ENCODE measurements at places on chromosomes 13 and 19.

DNA sequence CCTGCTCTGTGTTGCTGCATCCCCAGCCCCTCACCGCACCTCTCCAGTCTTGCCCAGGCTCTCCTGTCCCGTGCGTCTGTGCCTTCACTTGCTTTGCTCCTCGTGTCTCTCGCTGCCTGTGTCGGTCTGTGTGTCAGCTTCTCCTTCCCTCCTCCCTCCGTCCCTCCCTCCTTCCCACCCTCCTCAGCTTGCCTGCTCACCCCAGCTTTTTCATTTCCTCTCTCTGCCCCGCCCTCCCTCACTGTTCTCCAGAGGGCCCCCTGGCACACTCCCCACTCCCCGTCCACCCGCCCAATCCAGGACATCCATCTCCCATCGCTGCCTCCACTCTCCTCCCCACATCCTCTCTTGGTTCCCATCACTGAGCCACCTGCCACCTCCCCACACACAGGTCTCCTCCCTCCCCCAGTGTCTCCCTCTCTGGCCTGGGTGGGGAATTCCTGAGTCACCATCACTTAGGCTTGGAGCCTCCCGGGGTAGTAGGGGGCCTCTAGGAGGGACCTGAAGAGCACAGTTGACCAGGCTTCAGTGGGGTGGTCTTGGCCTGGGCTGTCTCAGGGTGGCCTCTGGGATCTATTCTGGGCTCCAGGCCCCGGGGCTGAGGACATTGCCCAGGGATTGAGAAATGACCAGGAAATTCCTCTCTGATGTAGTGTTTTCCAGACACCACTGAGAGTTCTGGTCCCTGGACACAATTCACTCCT lies at the start of gene PTGIR:
PTGIR (minus strand) TSS at position 132 of the 704 bp plus-strand sequence. CDS start 864 bp downstream, outside the sequence.
- DNase-seq = peak; percentile 39

DNA sequence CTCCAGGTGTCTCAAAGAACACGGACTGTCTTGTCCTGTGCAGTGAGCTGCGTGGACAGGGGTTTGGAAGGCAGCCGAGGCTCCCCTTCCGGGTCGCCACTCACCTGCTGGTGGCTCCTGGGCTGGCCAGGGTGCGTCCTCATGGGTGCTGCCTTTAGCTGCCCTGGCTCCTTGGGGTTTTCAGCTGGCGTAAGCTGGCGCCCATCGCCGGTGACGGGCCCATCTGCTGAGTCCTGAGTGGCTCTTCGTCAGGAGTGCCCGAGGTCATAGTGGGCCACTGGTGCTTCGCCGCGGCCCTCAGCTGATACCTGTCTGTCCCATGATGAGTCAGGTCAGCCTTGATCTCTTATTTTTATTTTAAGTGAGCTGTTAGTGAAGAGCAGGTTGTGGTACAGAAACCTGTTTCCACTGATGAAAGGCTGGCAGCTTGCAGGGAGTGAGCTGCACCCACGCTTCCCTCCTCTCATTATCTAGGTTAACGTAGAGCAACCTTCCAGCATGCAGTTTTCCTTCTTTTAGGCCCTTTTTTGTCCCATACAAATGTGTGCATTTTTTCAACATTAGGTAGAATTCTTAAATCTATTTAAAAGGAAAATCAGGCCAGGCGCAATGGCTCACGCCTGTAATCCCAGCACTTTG lies 18.4 kb downstream of the EPN1 start:
- DNase-seq = no peak

DNA sequence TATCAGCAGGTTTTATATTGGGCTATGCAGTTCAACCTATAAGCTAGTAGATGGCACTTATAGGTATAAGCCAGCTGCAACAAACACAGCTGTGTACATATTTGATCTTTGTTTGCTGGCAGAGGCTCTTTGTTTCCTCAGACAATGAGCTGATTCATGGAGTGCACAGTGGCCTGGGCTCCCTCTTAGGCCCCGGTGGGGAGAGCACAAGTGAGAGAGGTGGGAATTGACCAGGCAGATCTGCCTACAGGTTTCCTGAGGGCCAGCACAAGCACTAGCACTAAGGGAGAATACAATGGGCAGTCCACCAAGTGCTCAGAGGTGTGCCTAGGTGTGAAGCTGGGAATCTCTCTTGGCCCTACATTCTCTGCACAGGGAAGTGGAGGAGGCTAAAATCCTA lies 1390.7 kb downstream of the SLITRK5 start:
- no peak for DNase-seq

- no peak for DNase-seq
Observed at GRCh38 chr13:33259296-33259695, 26.3 kb downstream of the STARD13 start.

GRCh38 chr19:46698395-46699321 lies 18.3 kb downstream of the PRKD2 start:
- no peak for DNase-seq

DNA sequence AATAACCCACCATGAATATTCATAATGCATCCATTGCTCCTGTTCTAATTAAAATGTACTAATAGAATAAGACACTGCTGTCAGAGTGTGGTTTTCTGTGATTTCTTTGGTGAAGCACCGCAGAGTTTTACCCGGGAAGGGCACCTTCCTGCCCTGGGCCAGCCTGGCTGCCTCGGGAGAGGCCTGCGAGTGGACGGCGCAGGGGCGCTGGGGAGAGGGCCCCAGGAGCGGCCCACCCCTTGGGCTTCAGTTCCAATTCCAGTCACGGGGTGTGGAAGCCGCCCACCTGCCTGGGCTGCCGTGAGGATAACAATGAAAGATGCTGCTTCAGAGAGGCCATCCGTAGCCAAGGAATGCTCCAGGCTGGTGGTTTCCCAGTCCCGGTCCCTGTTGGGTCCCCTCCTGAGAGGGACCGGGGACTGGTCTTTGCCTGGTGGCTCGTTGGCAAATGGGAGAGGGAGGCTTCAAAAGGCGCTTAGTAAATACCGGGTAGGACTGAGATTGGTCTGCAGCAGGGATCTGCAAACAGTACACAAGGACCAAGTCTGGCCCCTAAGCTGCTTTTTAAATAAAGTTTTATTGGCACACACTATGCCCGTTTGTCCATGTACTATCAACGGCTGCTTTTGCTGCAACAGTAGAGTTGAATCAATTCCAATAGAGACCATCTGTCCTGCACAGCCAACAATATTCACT lies 18.0 kb downstream of the TCF3 start:
- DNase-seq = no peak

DNA sequence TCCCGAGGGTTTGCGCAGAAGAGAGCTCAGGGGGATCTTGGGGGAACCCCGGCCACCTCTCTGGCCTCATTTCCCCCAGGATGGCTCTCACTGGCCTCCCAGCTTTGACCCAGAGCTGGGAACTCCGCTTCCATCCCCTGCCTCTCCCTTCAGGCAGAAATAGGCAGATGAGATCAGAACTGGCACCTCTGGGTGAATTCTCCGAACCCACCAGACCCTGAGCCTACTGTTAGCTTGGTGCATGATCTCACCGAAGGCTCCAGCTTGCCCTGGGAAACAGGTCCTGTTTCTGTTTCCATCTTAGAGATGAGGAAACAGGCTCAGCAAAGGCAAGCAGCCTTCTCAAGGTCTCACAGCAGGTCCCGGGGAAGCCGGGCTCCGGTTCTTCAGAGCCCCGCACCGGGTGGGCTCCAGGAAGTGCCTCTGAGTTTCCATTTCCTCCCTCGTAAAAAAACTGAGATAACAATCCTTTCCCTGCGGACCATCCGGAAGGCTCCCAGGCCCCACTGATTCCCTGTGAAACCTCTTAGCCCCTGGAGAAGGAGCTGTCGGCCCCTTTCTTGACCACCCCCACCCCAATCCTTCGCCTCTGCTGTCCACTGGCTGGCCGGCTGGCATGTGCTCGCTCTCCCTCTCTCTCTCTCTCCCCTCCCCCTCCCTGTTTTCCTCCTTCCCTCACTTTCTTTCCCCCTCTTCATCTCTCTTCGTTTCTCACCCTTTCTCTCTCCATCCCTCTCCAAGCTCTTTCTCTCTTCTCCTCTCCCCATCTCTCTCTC lies 2.1 kb downstream of the NECTIN2 start:
- DNase-seq = no peak

- no peak for DNase-seq
Observed at GRCh38 chr13:74883834-74884233, 598.1 kb downstream of the TBC1D4 start.

- DNase-seq = no peak
Observed at GRCh38 chr13:41938918-41939317, 22.0 kb downstream of the VWA8 start.

DNA sequence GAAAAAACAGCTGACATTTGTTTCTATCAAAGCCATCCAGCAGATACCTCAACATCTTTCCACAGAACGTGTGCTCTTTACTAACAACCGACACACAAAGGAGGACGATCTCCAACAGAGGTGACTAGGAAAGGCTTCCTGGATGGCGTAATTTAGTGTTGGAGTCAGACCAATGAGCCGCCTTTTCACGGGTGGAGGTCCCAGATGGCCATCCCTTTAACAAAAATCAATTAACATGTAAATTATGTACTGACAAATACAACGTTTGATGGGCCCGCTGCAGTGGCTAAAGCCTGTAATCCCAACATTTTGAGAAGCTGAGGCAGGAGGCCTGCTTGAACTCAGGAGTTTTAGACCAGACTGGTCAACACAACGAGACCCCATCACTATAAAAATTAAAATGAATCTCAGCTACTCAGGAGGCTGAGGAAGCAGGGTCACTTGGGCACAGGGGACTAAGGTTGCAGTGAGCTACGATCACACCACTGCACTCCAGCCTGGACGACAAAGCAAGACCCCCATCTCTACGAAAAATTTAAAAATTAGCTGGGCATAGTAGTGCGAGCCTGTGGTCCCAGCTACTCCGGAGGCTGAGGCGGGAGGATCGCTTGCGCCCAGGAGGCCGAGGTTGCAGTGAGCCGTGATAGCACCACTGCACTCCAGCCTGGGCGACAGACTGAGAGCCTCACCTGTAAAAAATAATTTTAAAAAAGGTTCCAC lies 1.2 kb upstream of the DPY19L3 start:
- no peak for DNase-seq

- no peak for DNase-seq
Observed at GRCh38 chr13:46866150-46866549, 30.7 kb downstream of the HTR2A start.

- DNase-seq = no peak
Observed at GRCh38 chr19:49084206-49085019, 838 bp upstream of the SNRNP70 start.

GRCh38 chr13:40653527-40654318 lies 12.7 kb downstream of the FOXO1 start:
- DNase-seq = no peak

GRCh38 chr13:97004096-97004876 lies 10.0 kb upstream of the OXGR1 start:
- DNase-seq = no peak

GRCh38 chr13:26485786-26486185 lies 71.7 kb upstream of the WASF3 start:
- DNase-seq = no peak

DNA sequence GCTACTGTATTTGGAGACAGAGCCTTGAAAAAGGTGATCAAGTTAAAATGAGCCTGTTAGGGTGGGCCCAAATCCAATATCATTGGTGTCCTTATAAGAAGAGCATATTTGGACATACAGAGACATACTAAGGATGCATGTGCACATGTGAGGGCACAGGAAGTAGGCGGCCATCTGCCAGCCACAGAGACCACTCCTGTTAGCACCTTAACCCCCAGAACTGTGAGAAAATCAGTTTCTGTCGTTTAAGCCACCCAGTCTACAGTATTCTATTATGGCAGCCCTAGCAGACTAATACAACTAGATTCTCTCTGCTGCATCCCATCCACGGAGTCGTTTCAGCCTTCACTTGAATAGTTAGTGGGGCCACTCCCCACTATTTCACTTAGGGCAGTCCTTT lies 39.4 kb upstream of the DGKH start:
- no peak for DNase-seq

DNA sequence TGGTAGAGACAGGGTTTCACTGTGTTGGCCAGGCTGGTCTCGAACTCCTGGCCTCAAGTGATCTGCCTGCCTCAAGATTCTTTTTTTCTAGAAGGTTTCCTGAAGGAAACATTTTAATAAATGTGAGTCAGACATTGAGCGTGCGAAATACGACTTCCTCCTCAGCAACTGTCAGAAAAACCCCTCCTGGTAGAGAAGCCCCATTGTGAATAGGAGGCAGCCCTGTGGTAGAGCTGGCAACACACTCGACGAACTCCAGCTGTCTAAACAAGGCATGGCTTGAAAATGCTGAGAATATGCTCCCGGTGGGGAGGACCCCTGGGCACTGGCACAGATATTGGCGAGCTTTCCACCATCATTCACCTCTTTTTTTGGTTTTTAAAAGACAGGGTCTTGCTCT lies 9.8 kb downstream of the ZNF333 start:
- DNase-seq = no peak

- DNase-seq = no peak
Observed at GRCh38 chr19:46626446-46626845, 1.6 kb upstream of the PTGIR start.

DNA sequence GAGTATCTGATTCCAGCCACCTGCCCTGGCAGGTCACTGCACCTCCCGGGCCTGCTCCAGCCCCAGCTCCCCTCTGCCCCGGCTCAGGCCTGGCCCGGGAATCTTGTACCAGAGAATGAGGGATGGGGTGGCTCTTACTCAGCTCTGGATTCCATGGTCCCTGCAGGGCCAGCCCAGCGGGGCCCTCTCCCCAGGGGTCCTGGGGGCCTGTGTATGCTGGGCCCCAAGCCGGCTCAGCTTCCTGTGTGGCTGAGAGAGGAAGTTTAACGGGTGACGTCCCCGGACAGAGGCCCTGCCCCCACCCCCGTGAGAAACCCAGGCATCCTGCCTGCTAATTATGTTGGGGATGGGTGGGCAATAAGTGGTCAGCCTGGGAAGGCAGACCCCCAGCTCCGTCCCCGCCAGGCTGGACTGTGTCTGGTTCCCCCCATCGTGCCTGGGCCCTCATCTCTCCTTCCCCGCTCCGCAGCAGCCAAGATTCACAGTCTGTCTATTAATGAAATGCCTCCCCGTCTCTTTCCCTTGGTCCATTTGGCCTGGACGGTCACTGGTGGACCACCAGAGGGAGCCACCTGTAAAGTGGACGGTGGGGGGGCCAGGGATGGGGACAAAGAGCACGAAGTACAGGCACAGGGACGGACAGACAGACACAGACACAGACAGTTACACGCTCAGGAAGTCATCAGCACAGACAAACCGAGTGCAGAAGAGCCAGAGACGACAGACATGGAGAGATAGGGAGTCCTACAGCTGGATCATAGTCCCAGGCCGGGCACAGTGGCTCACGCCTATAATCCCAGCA lies at the start of gene DENND1C:
DENND1C (minus strand) TSS at position 247 of the 802 bp plus-strand sequence; CDS start at position 155, 92 bp downstream.
- peak; percentile 67 for DNase-seq

DNA sequence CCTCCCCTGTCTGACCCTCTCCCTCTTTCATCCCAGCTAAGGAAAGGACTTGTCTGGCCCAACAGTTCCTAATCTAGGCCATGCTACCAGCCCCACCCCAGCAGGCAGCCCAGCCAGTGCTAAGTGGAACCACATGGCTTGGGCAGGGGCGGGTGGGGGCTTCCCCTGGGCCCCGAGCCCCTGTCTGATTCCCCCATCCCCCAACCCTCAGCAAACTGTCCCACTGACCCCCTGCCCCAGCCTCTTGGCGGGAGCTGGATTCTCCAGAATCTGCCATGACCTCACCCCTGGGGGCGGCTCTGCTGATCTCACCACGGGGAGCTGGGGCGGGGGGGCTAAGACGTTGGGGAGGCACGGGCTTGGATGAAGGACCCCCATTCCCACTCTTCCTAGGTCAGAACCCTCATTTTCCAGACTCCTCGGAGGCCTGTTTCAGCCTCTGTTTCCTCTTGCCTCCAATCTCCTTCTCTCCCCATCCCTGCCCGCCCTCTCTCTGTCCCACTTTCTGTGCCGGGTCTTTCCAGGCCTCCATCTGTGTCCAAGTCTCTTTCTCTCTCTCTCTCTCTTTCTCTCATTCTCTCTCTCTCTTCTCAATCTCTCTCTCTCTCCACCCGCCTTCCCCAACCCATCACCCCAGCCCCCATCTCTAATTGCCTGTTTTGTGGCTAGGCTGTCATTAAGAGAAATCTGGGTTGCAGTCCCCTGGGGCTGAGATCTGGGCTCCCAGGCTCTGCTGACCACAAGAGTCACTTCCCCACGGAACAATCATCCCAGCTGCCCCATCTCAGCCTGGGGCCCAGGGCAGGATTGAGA lies 2.7 kb downstream of the COL5A3 start:
- no peak for DNase-seq
